Dorsolateral prefrontal cortex (tissue), 122 donors: ENCODE measurements at places on chromosomes 3 and 15.

GRCh38 chr15:57313134-57313483 is 63.2 kb upstream of the CGNL1 start:
- no peak for DNase-seq

DNA sequence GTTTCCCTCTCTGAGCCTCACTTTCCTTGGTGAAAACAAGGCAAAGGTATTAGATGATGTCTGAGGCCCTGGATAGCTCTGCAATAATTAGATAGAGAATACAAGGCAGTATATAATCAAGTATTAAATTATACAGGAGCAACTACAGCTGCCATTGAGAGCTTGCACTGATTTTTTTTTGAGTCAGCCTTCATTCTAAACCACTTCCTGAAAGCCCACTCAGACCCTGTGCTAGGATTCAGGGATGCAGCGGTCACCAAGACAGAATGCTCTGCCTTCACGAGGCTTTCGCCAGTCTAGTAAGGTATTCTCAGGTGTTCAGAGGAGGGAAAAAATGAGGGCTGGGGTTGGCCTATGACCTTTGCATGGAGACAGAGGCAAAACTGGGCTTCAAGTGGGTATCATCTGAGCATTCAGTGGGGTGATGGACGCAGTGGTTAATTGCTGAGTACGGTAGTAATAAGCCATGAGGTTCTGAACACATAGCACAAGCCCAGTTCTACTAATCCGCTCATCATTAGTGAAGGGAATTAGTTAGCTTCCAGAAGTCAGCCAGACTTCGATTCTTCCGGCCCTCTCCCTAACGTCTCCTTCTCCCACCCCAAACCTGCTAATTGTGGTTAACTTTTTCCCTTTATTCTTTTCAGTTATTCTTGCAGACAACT is 3.6 kb downstream of the VGLL4 start:
- DNase-seq: no peak

- no peak for DNase-seq
Measured at GRCh38 chr3:63046580-63046979, 171.4 kb upstream of the CADPS start.

- DNase-seq: no peak
Measured at GRCh38 chr15:66394472-66394871, 7.8 kb downstream of the MAP2K1 start.

- peak; percentile 52 for DNase-seq
Measured at GRCh38 chr3:113532698-113533533, 561 bp downstream of the SIDT1 start.

DNA sequence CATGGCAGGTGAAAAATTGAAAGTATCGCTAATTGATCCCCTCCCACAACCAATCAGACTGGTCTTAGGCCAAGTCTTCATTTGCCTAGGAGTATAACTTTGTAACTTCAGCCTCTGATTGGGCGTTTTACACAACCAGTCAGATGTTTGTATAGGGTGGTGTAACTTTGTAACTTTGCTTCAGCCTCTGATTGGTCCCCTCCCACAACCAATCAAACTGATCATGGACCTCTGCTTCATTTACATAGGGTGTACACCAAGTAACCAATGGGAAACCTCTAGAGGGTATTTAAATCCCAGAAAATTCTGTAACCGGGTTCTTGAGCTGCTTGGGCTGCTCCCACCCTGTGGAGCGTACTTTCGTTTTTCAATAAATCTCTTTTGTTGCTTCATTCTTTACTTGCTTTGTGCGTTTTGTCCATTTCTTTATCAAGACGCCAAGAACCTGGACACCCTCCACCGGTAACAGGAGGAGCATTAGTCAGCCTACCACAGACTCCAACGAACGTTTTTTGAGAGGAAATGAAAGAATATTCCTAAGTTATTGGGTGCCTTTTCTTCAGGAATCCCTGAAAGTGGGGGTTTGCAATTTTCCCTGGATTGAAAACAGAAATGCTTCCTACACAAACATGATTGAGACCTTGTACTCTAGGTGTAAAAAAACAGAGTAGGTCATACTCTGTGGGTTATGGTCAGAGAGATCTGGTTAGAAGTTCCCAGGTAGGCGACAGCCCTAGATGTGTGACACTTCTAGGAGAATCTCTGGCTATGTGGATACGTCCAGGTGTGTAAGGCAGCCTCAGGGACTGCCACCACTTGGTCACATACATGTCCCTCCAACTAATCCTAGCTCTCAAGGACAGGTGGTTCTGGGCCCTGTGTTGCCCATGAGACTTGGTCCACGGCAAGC is 5.5 kb upstream of the SACM1L start:
- DNase-seq: no peak

DNA sequence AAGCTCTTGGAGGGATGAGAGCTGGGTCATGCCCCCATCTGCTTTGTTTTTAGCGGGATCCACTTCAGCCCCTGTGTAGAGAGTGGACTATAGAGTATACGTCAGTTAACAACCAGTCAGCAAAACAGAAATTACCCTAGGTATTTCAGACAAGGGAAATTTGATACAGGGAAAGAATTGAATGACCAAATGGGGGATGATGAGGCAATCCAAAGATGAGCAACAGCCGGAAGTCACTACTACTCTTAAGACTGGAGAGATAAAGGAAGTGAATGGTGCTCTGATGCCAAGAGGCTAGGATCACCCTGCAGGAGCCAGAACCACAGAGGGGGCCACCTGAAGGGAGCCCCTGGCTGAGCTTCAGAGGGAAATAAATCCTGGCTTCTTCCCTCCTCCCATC is 1.7 kb upstream of the GPR62 start:
- DNase-seq: no peak
